ENCODE measurements at places on chromosomes 12 and 14.

GRCh38 chr12:2486796-2487195, 308.0 kb upstream of the FKBP4 start:
- DNase-seq: no peak

DNA sequence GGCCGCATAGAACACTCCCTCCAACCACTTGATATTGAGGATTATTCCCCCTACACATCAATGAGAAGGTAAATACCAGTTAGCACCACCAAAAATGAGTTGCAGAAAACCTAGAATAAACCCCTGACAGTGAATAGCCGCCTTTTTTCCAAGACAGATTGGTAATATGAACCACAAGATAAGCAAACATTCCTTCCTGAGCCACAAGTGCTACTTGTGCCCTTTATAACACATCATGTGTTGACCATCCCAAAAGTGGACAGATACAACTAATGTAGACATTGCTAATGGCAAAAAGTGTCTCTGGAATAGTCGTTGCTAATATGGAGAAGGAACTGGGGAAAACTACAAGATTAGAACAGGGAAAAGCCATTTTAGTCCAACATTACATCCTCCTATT, 17.2 kb downstream of the NOXRED1 start:
- no peak for DNase-seq

DNA sequence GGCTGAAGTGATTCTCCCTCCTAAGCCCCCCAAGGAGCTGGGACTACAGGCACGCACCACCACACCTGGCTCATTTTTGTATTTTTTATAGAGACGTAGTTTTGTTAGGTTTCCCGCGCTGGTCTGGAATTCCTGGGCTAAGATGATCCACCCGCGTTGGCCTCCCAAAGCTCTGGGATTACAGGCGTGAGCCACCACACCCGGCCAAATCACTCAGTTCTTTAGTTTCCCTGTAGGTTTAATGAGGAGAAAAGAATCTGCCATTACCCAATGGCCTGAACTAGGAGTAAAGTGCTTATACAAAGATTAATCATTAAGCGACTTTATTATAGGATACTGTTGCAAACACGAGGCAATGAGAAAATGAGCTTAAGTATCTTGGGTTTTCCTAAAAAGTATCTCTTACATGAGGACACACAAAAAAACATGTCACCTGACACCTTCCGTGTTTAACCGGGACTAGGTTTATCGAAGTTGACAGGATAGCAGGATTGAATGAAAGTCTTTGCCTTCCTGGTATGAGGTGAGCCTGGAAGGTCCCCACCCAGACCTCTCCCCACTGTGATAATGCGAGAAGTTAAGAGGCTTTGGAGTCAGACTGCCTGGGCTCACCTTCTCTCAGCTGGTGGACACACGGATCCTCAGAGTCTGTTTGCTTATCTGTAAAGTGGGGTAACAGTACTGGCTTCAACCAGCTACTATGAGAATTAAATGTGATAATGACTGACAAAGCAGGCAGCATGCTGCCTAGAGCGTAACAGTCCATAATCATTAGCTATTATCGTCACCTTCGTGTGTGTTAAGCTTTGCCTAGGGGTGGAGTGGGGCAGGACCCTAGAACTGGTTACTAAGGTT, 133.5 kb upstream of the KRAS start:
- DNase-seq: no peak

DNA sequence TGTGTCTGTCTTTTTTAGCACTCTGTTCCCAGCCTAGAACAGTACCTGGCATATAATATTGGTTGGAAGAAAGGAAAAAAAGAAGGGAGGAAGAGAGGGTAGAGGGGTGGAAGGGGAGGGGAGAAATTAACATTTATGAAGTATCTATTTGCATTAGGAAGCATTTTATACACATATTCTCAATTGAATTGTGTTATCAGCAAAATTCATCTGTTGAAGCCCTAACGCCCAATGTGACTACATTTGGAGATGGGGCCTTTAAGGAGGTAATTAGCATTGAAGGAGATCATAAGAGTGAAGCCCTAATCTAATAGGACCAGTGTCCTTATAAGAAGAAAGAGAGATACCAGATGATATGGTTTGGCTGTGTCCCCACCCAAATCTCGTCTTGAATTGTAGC, 30.2 kb upstream of the FICD start:
- no peak for DNase-seq

GRCh38 chr12:16094437-16094836, 183.0 kb downstream of the SLC15A5 start:
- DNase-seq: no peak

DNA sequence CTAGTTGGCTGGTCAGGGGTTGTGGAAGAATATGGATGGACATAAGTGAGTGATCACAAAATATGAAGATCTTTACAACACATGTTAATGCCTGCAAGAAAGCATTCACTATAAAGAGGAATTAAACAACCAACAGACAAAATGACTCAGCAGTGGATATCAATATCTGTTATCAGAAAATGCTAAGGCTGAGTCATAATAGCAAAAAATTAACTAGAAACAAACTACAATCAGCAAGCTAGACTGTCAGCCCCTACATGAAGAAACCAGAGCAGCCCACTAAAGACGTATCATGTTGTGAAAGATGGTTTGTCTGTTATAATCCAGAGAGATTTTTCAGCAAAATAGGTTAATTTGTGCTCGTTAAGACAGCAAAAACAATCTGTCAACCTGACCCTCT, 472.9 kb downstream of the NELL2 start:
- no peak for DNase-seq

- DNase-seq: no peak
Observed at GRCh38 chr12:92257261-92257660, 111.6 kb upstream of the BTG1 start.

GRCh38 chr14:90795744-90796143, 20.5 kb downstream of the TTC7B start:
- DNase-seq: no peak

- peak; percentile 95 for DNase-seq
Observed at GRCh38 chr14:37650356-37651037, 55.1 kb downstream of the TTC6 start.

GRCh38 chr12:105672121-105672975, 341.9 kb downstream of the C12orf75 start:
- DNase-seq: no peak

GRCh38 chr12:50100561-50100960, 3.2 kb upstream of the GPD1 start:
- no peak for DNase-seq

- DNase-seq: peak; percentile 94
Observed at GRCh38 chr14:104794099-104794498, 1.4 kb downstream of the AKT1 start.

DNA sequence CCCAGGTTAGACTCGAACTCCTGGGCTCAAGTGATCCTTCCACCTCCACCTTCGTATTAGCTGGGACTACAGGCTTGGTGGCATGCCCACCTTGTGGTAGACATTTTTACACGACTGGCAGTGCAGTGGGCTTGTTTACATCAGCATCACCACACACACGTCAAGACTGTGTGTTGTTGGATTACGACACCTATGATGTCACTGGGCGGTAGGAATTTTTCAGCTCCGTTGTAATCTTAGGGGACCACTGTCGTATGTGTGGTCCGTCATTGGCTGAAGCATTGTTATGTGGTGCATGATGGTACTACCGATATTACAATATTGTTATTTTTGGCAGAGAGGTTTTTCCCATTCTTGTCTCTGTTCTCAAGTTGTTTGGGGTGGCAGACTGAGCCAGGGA, 50.7 kb downstream of the TSPAN9 start:
- DNase-seq: no peak

DNA sequence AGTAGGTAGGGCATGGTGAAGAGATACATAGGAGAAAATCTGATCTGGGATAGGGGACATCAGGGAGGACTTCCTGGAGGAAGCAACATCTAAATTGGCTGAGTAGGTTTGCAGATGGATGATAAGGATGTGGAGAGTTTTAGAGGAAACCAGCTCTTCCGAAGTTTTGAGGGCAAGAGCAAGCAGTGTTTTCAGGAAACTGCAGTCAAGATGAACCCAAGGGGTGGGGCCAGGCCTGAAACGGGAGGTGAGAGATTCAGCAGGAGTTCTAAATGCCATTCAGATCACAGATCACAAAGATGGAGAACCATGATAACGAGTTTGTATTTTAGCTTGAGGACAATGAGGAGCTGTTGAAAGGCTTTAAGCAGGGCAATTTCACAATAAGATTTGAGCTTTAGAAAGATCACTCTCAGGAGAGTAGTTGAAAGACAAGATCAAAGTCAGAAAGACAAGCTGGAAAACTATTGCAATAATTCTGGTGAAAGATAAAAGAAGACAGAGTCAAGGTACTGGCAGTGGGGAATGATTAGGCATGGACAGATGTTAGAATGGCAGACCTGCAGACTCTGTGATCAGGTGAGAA, 70.1 kb upstream of the PLXNC1 start:
- DNase-seq: peak; percentile 31

GRCh38 chr12:6696690-6697583, 3.7 kb downstream of the PIANP start:
- no peak for DNase-seq

- DNase-seq: no peak
Observed at GRCh38 chr14:88323086-88323522, at the start of gene KCNK10. TSS of gene KCNK10 (minus strand) at chr14:88323269. CDS start at chr14:88322798, 471 bp downstream.

GRCh38 chr12:107035733-107036132, 48.8 kb upstream of the MTERF2 start:
- DNase-seq: no peak

DNA sequence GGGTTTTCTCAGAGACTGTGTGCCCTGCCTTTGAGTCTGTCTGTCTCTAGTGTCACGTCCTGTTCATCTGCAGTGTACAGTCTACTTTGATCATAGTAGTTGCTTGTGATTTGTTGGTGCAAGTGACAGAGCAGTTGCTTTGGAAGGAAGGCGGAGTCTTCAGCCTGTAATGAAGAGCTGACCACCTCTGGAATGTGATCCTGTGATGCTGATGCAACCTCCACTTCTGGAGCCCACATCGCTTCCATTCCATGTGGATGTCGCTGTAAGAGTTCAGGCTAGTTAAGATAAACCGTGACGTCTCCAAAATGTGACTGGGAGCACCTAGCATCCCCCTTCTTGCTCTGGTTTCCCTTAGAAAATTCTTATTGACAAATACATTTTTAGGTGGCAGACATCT, 51.8 kb downstream of the PELI2 start:
- DNase-seq: no peak

- no peak for DNase-seq
Observed at GRCh38 chr12:124928095-124928911, 13.9 kb upstream of the UBC start.

- DNase-seq: no peak
Observed at GRCh38 chr12:53160673-53161072, 19.8 kb upstream of the ZNF740 start.

DNA sequence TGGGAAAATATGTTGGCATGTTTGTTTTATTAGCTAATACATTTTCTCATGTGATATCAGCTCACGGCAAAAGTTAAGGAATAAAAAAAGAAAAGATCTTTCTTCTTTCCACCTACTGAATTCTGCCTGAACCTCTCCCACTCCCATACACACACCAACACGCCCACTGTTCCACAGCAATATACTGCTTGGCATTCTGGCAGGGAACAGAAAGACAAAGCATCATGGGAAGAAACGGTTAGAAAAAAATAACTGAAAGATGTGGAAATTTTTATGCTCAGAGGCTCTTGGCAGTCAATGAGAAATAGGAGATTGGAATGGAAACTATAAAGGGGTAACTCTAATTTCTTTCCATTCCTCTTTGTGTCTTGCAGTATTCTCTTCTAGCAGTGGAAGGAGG, 268.5 kb downstream of the FOXG1 start:
- no peak for DNase-seq

- DNase-seq: no peak
Observed at GRCh38 chr12:28026701-28027100, 54.2 kb upstream of the PTHLH start.

- no peak for DNase-seq
Observed at GRCh38 chr12:42402821-42403411, 76.9 kb downstream of the PPHLN1 start.

DNA sequence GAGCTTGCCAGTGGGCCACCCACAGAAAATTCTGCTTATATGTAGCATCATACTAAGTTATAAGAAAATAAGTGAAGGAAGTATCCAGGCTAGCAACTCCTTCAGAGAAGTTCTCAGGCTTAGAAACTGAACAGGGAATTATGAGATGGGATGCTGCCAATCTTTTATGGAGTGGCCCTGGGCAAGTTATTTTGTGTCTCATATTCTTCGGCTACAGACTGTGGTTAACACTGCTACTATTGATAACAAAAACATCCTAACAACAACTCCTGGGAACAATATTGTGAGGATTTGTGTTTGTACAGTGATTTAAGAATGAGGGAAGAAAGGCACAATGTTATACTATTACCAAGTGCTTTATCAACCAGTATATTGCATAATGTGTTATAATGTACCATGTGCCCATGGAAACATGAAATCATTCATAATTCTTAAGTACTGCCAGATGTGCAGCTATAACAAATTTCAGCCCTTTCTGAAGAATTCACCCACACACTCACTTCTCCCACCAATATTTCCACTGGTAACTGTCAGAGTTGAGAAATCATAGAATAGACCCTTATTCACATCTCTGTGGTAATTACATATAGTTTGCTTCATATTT, 113.3 kb upstream of the SOX5 start:
- no peak for DNase-seq

DNA sequence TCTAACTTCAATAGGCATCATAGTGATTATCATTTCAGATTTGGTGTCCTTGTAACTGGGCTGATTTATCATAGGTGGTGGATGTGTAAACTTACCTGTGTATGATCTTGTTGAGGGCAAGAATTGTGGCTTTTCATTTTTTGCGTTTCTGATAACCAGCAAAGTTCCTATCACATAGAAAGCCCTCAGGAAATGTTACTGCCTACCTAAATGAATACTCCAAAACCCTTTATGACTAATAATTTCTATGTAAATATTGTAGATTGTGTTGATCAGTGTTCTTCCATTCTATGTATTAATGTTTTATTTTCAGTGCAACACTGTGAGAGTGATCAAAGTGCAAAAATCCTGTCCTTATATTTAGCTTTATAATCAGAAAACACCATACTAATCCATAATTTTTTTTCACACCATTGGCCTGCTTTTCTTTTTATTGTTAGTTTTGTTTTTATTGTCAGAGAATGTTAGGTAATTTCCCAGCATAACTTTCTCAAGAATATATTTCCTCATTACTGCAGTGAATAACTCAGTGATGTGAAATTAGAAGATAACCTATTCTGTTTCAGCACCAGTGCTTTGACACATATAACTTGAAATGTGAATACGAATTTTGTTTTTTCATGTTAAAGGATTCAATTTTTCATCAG, 94.1 kb downstream of the GPHN start:
- no peak for DNase-seq

GRCh38 chr12:120075034-120075616, 41.4 kb downstream of the RAB35 start:
- DNase-seq: no peak
